Cardiac septum (tissue), 1 donor: ENCODE measurements at places on chromosomes 16 and 17. TPM values are rescaled to one million over a fixed set of nuclear protein-coding genes. Genes with fewer than 3 reads are reported as not detected.

DNA sequence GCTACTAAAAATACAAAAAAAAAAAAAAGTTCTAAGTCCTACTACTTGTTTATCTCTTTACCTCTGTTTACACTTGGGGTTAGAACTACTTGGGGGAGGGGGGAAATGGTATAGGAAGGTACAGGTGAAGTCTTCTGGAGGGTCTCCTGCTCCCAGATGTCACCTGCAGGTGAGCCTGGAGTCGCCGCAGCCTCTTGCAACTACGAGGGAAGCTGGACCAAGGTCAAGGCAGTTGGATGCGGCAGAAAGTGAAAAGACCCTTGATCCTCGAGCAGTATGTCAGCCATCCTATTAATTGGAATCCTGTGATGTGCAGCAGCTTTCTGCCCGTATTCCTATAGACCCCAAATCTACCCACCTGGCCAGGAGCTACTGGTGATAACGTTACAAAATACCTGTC lies 33.0 kb downstream of the HAPSTR1 start:
- DNase-seq, result no peak

DNA sequence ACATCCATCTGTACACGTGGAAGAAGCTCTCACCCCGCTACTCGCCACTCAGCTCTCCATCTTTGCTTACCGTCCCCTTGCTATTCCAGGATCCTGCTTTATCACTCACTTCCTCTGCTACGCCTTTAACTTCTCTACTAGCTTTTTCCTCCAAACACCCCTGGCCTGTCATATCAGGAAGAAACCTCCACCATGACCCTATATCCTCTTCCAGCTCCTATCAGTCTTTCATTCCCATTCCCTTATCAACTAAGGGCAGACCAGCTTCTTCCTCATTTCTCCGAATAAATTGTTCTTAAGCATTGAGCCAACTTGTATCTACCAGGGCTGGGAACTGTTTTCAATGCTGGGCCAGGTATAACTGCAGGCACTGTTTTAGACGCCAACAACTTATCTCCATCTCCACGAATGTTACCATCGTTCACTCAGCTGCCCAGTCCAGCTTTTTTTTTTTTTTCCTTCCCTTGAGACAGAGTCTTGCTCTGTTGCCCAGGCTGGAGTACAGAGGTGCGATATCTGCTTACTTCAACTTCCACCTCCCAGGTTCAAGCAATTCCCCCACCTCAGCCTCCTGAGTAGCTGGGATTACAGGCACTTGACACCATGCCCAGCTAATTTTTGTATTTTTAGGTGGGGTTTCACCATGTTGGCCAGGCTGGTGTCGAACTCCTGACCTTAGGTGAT lies 4.3 kb downstream of the IQCK start:
- peak; percentile 51 for DNase-seq

- DNase-seq, result no peak
Measured at GRCh38 chr17:19719355-19720209, 3.2 kb upstream of the SLC47A2 start.

CMTR2 gene
- 8.9 TPM for total RNA-seq

DNA sequence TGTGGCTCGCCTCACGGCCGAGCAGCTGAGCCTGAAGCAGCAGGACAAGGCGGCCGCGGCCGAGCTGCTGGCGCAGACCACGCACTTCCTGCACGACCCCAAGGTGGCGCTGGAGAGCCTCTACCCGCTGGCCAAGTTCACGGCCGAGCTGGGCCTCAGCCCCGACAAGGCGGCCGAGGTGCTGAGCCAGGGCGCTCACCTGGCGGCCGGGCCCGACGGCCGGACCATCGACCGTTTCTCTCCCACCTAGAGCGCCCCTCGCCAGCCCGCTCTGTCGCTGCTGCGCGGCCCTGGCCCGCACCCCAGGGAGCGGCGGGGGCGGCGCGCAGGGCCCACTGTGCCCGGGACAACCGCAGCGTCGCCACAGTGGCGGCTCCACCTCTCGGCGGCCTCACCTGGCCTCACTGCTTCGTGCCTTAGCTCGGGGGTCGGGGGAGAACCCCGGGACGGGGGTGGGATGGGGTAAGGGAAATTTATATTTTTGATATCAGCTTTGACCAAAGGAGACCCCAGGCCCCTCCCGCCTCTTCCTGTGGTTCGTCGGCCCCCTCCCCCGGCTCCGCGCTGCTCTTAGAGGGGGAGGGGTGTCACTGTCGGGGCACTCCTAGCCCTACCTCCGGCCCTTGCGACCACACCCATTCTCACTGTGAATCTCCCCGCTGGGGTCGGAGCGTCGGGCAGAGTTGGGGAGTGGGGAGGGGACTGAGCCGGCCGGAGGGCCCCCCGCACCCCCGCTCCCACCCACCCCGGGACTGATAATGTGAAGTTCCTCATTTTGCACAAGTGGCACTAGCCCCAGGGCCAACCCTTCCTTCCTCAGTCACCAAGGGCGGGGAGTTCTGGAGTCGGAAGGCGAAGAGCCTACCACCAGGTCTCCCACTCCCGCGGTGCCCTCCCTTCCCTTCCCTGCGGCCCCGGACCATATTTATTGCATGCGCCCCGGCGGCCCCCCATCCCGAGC lies 4.0 kb downstream of the HIC1 start:
- DNase-seq, result peak; percentile 95

- DNase-seq, result no peak
Measured at GRCh38 chr16:67270931-67271338, 8.4 kb upstream of the PLEKHG4 start.

GRCh38 chr16:4257646-4258556 lies 14.9 kb downstream of the TFAP4 start:
- DNase-seq, result no peak

GRCh38 chr16:7456211-7456610 lies 123.6 kb downstream of the RBFOX1 start:
- DNase-seq, result no peak

C17orf107 gene
- 0.46 TPM for total RNA-seq

CDRT15L2 gene
- total RNA-seq, result not detected

GRCh38 chr17:66018786-66019185 lies 173.1 kb downstream of the CEP112 start:
- DNase-seq, result no peak

- no peak for DNase-seq
Measured at GRCh38 chr17:77935121-77935571, 23.4 kb upstream of the TNRC6C start.

- peak; percentile 9 for DNase-seq
Measured at GRCh38 chr16:15820837-15821236, 36.0 kb downstream of the MYH11 start.

DNA sequence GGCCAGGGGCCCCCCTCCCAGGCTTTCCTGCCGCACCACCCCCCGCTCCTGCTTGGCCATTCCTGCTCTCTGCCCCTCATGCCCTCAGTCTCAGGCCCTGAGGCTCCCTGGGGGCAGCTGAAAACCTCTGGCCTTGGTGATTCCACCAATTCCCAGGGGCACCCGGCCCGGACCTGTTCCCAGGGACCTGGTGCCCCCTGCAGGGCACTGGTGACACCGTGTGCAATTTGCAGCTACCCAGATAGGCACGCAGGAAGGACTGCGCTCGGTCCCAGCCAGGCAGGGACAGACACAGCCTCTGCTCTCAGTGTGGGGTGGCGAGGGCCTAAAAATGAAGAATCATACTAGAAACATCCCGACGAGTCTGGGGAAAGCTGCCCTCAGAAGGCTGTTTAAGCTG lies 13.4 kb downstream of the WFDC1 start:
- no peak for DNase-seq

DNA sequence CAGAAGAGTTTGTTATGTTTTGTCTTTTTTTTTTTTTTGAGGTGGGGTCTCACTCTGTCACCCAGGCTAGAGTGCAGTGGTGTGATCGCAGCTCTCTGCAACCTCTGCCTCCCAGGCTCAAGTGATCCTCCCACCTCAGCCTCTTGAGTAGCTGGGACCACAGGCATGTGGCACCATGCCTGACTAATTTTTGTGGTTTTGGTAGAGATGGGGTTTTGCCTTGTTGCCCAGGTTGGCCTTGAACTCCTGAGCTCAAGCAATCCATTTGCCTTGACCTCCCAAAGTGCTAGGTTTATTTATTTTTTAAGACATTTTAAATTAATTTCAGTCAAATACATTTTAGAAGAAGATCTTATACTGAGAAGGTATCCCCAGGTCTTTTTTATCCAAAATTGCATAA lies 366.7 kb downstream of the KCNJ2 start:
- no peak for DNase-seq

TMEM114 gene
- total RNA-seq, result not detected

- DNase-seq, result peak; percentile 54
Measured at GRCh38 chr17:73101031-73101430, 8.5 kb upstream of the SLC39A11 start.

DNA sequence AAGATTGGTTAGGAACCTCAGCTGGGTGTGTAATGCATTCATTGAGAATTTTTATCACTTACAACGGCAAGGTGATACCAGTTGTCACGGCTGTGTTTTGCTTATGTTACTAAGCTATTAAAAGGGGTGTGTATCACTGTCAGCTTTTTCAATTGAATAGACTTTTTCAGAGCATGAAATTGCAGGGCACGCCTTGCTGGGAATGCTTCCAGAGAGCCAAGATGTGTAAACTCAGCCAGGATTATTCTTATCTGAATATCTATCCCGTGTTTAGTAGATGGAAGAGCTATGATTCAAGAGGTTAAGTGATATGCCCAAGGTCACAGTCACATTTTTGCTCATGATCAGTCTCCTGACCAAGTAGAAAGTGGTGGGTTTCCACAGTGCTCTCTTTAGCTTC lies 6.6 kb upstream of the TEKT3 start:
- DNase-seq, result no peak

ABCA8 gene
- 25.4 TPM for total RNA-seq

DNA sequence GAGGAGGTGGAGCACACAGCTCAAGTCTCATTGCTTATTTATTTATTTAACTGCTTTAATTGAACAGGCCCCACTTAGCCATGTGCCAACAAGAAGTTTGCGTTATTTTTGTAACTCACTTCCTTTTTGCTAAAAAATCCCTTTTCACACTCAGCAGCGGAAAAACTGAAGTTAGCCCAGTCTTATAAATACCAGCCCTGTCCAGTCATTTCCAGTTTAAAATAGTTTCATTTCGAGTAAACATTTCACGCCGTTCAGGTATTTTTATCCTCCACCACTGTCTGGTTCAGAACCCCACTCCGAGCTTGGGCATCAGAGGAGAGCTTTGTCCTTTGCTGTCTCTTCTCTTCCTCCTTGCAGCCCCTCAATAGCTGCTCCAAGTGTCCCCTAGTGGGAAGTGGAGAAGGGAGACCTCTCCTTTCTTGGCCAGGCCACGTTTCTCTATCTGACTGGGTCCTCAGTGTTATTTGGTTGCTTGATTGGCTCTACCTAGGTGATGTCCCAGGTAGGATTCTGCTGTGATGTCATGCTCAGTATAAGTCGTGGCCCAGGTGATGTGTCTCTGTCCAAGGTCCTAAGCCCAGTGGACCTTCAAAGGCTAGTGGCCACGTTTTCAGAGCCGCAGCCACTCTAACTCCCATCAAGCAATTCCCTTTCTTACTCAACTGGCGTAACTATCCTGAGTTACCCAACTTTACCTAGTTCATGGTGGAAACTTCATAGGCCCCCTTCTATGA lies 53.0 kb upstream of the GAS7 start:
- DNase-seq, result no peak

DHRS7B gene
- 37.4 TPM for total RNA-seq

GRCh38 chr16:27040732-27041131 lies 26.0 kb upstream of the C16orf82 start:
- no peak for DNase-seq

GRCh38 chr17:72643575-72644216 lies 448.8 kb downstream of the SLC39A11 start:
- no peak for DNase-seq

DNA sequence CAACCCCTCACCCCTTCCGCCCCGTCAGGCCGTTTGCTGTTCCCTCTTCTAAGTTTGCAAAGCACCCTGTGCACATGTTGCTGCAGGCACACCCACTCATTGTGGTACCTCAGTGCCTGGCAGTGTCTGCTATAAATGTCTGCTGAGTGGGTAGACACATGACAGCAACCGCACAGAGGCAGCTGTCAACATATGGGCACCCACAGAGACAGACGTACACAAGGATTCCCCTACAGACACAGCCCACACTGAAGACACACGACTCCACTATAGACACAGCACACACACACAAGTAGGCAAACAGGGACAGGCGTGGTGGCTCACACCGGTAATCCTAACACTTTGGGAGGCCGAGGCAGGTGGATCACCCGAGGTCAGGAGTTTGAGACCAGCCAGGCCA lies 17.8 kb upstream of the CRK start:
- no peak for DNase-seq

DNA sequence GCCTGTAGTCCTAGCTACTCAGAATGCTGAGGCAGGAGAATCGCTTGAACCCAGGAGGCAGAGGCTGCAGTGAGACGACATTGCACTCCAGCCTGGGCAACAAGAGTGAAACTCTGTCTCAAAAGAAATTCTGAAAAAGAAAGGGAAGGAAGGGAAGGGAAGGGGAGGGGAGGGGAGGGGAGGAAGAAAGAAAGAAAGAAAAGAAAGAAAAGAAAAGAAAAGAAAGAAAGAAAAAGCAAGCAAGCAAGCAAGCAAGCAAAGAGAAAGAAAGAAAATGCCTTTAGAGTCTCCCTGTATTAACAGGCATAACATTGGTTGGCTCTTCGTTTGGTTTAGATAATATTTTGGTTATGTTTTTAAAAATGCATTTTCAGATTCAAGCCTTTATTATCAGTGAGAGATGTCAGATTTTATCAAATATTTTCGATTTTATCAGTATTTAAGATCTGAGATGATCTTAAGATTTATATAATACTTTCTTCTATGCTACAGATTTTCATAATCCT lies 281.1 kb downstream of the NPIPA8 start:
- no peak for DNase-seq

FGF11 gene
- total RNA-seq, result 3.9 TPM

DNA sequence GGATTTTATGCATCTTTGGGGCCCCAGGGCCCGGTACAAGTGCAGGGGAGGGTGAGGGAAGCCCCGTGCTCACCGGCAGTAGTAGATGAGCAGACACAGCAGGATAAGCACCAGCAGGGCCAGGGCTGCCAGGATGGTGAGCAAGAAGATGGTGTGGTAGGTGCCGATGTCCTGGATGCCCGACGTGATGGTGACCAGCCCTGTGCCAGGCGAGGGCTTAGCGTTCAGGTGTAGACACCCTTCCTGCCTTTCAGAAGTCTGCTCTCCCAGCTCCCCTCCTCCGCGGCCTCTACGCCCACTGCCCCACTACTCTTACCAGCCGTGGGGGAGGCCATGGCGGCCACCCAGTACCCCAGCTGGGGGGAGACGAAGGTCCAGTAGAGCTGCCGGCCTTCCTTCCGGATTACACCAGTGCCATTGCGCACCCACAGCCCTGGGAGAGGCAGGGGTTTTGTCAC lies 8.0 kb downstream of the FAM171A2 start:
- DNase-seq, result no peak

DNA sequence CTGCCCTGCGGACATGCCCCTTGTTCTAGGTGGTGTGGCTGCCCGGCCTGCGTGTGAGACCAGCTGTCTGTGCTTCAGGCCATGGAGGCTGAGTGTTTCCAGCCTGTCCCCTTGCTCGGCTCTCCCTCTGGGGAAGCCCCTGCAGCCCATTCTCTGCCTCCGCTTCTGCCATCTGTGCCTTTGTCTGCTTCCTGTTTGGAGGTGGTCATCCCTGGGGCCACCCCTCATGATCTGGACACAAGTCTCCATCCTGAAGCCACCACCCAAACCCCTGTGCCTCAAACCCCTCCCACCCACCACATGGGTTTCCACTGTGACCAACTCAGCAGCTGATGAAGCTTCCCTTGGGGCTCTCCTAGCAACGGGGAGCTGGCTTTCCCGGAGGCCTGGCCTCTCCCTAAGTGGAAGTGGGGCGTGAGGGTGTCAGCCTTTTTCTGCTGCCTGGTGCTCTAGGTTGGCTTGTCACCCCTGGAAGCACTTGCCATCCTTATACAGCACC lies 184.9 kb downstream of the SEC14L1 start:
- DNase-seq, result no peak
